ENCODE measurements at places on chromosomes 2 and 18.

DNA sequence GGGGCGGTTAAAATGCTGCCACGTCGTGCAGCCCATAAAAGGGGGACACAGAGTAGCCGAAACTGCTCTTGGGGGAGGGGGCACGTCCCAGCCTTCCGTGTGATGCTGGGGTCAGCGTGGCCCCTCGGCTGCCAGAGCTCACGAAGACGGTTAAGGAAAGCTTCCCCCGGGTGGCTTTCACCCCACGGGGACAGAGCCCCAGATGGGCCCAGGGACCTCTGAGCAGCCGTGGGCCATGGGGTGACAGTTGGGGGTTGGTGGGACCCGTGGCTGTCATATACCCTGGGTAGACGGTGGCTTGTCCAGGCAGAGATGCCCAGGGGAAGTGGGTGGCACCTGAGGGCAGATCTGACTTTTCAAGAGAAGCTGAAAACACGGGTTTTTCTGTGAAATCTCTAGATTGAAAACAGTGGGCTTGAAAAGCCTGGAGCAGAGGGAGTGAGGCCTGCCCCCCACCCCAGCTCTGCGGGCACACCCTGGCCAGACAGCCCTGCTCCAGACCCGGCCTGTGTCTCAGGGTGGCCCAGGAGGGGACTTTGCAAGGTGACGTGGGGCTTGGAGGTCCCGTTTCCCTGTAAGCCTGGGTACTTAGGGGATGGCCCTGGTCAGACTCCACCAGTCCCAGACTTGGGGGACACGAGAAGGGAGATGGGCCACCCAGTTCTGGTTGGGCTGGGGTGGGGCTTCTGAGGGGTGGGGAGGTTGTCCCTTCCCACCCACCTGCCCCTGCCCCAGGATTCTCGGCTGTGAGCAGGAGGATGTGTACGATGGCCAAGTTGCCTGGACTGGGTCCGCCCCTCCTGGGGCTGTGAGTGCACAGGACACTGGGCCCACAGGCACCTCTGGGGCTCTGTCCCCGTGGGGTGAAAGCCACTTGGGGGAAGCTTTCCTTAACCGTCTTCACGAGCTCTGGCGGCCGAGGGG is 652 bp downstream of the NEU4 start:
- no peak for DNase-seq

GRCh38 chr2:121949271-121949670 is 193.8 kb downstream of the TSN start:
- DNase-seq, result peak; percentile 88

DNA sequence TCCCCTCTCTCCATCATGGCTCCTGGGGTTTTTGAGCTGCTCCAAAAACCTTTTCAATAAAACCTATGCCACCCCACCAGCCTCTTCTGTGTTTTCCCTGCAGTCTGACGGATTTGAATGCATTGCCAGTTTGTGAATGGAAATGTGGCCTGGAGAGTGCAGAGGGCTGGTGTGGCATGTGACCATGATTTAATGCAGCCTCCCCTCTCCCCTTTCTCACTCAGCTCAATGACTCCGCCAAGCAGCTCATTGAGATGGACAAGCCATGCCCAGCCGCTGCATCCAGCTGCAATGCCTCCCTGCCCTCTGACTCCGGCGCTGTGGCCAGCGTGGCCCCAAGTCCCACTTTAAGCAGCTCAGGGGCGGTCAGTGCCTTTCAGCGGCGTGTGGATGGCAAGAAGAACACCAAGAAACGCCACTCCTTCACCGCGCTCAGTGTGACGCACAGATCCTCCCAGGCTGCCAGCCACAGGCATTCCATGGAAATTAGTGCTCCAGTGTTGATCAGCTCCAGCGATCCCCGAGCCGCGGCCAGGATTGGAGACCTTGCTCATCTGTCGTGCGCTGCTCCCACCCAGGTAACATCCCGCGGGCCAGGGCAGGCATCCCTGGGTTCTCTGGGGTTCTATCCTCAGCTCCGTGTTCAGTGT is 215.3 kb downstream of the SEPTIN10 start:
- no peak for DNase-seq

DNA sequence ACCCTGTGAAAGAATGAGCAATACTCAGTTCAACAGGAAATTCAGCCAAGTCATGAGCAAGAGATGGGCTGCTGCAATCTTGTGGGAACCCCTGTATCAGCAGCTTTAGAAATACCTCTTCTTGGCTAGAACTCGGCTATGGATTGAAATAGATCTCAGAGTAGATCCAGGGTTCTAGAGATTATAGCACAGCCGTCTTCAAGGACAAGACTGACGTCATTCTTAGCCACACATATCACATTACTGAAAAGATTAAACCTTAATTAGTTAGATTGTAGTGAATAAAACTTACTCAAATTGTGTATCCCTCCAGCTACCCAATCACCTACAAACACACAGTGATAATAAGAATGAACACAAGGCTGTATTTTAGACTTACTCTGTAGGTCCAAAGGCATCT is 776.4 kb downstream of the EPHA4 start:
- no peak for DNase-seq

DNA sequence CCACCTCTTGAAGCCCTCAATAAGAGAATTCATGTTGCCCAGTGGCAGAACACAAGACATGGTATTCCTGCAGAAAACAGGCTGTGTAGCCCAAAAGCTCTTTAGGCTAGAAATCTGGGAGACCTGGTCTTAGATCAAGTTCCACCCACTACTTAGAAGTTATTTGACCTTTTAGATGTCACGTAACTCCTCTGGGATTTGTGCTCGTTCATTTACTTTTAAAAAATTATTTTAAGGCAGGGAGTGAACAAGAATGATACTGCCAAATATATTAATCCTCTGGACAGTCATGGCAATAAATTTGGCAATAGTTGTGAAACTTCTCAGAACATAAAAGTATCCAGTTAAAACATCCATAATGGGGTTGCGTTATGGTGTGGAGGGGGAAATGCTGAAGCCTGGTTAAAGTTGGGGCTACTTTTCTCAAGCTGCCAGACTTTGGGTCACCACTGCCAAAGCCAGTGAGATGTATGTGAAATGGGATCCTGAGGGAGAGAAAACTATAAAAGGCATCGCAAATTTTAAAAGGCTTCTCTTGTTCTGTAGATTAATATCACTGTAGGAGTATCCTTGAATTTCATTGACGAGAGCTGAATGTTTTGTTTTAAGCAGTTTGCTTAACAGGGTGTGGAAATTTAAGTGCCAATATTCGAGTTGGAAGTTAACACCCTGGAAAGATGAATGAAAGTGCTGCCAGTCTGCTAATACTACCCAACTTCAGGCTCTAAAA is 15.8 kb downstream of the DAPL1 start:
- DNase-seq, result no peak

Measured in NCI-H524 (cell line).